Stimulated activated CD4-positive, alpha-beta T cell treated with anti-CD3 and anti-CD28 coated beads, Interleukin-12 subunit alpha, Interleukin-12 subunit beta, amount 100 ng/mL, for 24 hours (primary cell): ENCODE measurements at places on chromosomes 1 and 21.

DNA sequence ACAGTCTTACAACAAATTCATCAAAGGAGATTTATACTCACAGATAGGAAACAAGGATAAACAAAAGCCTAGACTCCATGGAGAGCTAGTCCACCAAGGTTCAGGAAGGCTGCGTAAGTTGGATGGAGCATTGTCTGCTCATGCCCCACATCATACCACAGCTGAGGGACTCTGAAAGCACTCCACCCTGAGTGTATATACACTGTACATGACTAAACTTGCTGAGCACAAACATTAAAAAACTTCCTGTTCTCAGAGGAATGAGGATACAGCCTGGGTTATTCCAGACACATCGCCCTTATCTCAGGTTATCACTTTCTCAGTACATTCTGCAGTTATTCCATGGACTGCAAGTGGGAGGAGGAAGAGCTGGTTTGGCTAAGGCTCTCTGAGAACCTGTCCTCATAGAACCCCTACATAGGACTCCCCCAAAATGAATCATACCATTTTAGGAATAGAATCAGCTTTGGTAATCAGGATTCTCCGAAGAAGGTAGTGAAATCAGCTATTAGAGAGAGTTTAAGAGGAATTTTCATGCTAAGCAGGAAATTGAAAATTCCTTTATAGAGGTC is 58.0 kb upstream of the PRMT6 start:
- no peak for DNase-seq

DNA sequence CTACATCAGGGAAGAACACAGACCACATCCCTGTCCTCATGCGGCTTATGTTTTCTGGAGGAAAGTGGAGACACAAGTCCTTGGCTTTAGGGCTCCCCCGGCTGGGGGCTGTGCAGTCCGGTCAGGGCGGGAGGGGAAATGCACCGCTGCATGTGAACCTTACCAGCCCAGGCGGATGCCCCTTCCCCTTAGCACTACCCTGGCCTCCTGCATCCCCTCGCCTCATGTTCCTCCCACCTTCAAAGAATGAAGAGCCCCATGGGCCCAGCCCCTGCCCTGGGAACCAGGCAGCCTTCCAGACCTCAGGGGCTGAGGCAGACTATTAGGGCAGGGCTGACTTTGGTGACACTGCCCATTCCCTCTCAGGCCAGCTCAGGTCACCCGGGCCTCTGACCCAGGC is 45.5 kb downstream of the TNNT2 start:
- no peak for DNase-seq

DNA sequence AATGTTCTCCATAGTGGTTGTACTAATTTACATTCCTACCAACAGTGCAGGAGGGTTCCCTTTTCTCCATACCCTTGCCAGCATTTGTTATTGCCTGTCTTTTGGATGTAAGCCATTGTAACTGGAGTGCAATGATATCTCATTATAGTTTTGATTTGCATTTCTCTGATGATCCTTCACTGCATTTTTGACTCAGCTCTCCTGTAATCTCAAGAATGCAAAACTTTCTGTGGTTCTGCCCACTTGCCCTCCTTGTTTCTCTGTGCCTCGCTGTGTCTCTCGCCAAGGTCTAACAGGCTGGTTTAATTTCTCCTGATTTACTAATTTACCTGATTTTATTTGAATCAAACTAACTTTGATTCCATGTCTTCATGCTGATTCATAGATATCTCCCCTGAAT is 407.9 kb downstream of the ZP4 start:
- no peak for DNase-seq

GRCh38 chr21:37742115-37742514 is 174.1 kb downstream of the KCNJ6 start:
- no peak for DNase-seq

DNA sequence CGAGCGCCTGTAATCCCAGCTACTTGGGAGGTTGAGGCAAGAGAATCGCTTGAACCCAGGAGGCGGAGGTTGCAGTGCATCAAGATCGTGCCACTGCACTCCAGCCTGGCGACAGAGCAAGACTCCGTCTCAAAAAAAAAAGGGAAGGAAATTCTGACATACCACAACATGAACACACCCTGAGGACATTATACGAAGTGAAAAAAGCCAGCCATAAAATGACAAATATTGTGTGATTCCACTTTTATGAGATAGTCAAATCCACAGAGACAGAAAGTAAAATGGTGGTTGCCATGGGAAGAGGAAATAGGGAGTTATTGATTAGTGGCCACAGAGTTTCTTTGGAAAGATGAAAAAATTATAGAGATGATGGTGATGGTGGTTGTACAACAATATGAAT is 41.7 kb downstream of the EVI5 start:
- no peak for DNase-seq

DNA sequence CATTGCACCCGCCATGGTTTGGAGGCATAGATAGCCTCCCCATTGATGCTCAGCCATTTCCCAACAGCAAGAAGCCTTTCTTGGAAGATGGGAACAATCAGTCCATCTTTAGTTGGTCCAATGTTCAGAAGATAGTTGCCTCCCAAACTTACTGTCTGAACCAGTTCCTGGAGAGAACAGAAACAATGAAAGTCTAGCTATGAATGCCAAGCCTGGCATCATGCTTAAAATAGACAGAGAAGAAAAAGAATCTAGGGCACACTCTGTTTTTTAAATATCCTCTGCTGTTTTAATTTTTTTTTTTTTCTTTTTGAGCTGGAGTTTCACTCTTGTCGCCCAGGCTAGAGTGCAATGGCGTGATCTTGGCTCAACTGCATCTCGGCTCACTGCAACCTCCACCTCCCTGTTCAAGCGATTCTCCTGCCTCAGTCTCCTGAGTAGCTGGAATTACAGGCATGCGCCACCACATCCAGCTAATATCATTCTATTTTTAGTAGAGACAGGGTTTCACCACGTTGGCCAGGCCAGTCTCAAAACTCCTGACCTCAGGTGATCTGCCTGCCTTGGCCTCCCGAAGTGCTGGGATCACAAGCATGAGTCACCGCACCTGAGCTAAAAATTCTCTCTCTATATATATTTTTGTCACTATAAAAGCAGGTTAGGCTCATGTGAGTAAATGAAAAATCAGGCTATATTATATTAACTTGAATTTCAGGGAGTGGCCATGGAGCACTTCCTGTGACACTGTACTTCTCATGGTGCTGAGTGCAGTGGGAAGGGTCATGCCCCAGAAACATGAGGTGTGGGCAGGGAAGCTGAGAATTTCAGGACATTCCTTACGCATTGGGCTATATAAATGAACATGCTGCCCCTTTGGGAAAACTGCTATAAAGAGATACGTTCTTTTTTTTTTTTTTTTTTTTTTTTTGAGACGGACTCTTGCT is 19.1 kb downstream of the FUCA1 start:
- DNase-seq: no peak

DNA sequence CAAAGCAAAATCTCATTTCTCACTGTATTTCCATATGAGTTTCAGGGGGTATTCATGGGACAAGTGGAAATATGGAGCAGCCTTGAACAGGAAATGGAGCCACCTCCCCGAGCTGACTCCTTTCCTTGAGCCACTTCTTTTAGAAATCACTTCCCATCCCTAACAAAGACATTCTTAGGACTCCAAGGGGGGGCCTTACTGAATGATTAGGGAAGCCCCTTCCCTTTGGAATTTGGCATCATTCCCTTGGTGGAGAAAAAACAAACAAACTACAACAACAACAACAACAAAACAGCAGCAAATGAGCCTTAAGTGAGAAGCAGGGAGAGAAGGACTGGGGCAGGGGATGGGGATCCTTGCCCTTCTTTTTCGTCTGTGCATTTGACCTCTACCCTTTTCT is 278.3 kb downstream of the ZNF648 start:
- no peak for DNase-seq

DNA sequence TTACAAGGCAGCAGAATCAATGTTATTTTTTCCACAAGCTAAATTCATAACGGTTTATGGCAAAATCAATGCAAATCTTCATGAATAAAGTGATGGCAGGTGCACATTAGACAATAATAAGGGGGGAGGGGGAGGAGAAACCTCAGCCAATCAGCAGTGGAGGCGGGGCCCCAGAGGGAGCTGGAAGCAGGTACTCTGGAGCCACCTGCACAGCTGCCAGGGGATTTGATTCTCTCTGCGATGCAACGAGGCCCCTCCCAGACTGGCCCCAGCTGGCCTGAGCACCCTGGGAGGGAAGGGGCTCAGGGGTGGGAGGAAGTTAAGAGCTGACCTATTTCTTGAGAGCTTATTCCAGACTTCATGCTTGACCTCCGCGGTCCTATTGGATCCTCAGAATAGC is 127.8 kb upstream of the IGSF21 start:
- no peak for DNase-seq

DNA sequence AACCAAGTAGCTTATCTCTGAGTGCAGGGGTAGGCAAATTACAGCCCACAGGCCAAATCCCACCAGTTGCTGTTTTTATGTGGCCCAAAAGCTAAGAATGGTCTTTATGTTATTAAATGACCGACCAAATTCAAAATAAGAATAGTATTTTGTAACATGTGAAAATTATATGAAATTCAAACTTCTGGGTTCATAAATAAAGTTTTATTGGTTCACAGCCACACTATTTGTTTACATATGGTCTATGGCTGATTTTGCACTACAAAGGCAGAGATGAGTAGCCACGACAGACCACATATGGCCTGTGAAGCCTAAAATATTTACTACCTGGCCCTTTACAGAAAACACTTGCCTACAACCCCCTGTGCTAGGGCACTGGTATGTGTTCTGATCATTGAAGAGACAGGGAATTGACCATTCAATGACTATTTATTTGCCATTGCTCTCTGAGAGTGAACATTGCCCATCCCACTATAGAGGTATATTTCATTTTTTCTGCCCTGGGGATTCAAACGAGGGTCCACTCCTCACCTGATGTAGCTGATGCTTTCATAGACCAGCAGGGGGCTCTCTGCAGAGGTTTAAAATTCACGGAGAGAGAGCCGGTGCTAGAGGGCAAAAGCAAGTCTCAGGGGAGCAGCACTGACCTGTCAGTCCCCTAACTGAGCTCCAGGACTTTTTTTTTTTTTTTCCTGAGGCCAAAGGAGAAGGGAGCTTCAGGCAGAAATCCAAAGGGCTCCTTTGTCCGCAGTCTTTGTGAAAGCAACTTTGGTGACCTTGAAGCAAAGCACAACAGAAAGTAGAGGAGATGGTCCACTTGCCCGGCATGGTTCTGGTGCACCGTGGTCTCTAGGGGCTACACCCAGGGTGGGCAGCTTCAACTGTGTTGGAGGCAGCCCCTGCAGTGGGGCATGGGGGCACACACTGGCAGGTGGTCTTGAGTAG is 7.3 kb upstream of the GNL2 start:
- DNase-seq: peak; percentile 15

DNA sequence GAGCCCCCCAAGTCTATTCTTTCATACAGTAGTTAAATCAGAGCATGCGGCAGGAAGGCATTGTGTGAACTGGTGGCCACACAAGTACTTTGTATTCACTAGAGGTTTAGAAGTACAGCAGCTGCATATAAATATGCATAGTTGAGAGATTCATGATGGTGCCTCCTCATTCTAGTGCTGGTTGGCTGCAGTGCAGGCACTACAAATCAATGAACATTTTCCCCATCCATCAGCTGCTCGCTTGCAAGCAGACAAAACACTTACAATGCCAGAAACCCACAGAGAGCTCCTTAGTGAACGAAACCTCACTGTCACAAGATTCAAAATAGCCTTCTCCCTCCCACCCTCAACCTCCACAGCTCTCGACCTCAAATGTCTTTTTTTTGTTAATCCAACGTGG is 726.2 kb downstream of the USP25 start:
- DNase-seq: no peak

GRCh38 chr1:51487628-51488027 is 31.4 kb downstream of the EPS15 start:
- DNase-seq: no peak

DNA sequence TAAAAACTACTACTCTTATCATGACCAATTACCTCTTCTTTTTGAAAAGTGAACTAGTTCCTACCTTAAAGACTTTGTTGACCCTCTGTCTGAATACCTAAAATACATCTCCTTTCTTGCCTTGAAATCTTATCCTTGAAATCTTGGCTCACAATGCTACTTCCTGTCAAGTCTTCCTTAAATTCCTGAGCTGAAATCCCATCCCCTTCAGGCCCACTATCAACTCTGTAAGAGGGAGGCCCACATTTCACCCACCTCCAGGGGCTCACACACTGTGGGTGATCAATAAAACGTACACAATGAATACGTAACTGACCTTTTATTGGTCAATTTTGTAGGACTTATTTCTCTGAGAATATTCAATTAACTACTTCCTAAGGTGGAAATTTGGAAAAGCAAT is 88.0 kb downstream of the APP start:
- DNase-seq: no peak

- no peak for DNase-seq
Measured at GRCh38 chr1:234887016-234887900, 241.4 kb downstream of the TOMM20 start.

DNA sequence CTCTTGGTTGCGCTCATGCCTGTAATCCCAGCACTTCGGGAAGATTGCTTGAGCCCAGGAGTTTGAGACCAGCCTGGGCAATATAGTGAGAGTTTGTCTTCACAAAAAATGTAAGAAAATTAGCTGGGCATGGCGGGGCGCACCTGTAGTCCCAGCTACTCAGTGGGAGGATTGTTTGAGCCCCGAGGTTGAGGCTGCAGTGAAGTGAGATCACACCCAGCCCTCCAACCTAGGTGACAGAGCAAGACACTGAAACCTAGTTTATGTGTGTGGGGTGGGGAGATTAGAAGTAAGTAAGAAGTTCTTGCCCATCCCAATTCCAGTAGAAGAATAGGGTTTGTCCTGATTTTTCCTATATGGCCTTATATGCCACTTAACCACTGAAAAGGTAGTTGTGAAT is 2.0 kb downstream of the RPL5 start:
- DNase-seq: no peak

- DNase-seq: no peak
Measured at GRCh38 chr1:17099616-17100340, 19.5 kb downstream of the PADI2 start.

GRCh38 chr1:94678202-94678848 is 136.8 kb upstream of the F3 start:
- DNase-seq: no peak

DNA sequence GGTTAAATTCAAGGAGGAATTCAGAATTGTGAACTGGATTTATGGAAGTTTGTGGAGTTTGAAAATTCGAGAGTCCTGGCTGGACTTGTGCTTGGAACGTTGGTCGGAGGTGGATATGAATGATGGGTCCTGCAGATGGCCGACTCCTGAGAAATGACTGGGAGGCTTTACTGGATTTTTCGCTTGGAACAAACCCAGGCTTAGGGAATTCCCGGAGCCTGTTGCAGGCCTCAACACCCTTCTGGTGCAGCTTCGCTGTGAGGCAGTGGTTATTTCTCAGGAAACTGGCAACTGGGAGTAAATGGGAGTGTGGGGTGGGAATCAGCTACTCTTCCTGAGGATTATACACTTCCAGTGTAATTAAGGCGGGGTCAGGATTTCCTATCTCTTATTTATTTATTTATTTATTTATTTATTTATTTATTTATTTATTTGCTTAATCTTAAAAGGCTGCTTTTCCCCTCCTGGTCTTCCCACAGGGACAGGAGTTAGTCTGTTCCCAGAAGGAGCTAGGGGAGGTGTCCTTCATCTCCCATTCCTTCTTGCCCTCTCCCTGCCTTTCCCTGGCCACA is 21.1 kb downstream of the MAPKAPK2 start:
- no peak for DNase-seq

GRCh38 chr1:218959784-218960183 is 213.9 kb upstream of the LYPLAL1 start:
- DNase-seq: no peak
